Peyer's patch (tissue), 4 donors: ENCODE measurements at places on chromosomes 5 and 9. TPM values are rescaled to one million over a fixed set of nuclear protein-coding genes. Genes with fewer than 3 reads are reported as not detected.

Gene CCDC192
- not detected for total RNA-seq

Gene ZCCHC9
- 32.6 TPM for total RNA-seq

Gene KIAA0825
- 4.1 TPM for total RNA-seq

Gene TRIM36
- total RNA-seq = 69.0 TPM

Gene WDR31
- not detected for total RNA-seq

GRCh38 chr9:14941501-14942405 is 31.5 kb upstream of the FREM1 start:
- no peak for DNase-seq

GRCh38 chr5:121489972-121490371 is 361.7 kb upstream of the FTMT start:
- no peak for DNase-seq

- peak; percentile 61 for DNase-seq
Observed at GRCh38 chr5:6837519-6838110, 124.4 kb downstream of the TENT4A start.

DNA sequence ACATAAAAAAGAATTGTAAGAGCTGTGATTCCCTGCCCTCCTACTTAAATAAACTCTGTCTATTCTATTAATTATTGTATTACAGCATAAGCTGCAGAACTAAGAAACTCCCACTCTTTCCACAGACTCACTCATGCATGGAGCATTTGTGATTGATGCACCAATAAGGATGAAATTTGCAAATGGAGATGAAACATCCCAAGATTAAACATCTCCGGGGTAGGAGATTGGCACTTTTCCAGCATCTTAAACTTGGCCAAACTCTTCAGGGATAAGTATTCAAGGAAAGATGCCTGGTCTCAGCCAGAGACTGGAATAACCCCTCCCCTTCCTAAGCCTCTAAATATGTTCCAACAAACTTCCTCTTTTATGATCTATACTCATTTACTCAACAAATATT is 472.0 kb downstream of the ACTL7B start:
- no peak for DNase-seq

GRCh38 chr9:97735070-97735600 is 38.0 kb upstream of the XPA start:
- DNase-seq = no peak

GRCh38 chr9:19924080-19924479 is 135.2 kb upstream of the SLC24A2 start:
- DNase-seq = no peak

GRCh38 chr5:124748687-124749594 is 2.5 kb upstream of the ZNF608 start:
- DNase-seq = peak; percentile 81

DNA sequence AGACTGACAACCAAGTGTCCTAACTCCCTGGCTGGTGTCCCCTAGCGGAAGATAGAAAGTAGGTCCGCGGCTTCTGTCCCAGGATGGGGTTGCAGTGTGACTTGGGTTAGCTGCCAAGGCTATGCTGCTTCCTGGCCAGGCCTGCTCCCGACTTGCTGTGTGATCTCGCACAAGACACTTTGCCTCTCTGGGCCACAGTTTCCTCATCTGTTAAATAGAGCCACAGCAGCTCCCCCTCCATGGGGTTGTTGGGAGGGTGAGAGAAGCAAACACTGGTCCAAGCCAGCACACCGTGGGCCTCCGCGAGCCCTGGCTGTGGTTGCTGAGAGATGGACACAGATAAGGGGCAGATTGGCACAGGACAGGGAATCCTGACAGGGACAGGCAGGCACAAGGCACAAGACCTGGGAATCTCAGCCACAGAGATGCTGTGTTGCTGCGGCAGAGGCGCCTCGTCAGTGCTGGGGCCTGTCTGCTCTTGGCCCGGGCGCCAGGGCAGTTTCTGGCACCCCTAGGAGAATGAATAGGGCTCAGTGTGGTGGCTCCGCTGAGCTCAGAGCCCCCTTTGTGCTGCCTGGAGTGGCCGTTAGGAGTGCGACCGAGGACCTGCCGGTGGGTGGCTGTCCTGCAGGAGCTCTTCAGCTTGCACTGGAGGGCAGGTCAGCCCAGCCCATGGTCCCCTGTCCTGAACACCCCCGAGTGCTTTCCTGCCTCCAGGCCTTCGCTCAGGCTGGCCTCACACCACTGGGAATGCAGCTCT is 1.8 kb upstream of the SH2D3C start:
- no peak for DNase-seq

DNA sequence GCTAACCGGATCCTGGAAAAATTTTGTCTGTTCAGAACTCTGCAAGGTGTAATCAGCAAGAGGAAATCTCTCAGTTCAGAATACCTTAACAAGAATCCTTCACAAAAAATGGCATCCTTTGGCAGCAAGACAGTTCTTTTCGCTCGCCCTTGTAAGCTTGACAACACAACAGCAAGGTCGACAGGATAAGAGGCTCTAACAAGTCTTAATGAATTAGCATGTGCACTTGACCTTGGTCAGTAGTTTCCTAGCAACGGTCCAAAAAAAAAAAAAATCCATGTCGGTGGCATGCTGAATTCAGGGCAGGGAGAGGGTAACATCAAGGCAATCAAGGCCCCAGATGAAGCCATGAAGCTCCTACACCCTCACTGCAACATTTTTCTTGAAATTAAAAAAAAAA is 172.8 kb downstream of the APBA1 start:
- no peak for DNase-seq

GRCh38 chr9:123338710-123339665 is 17.0 kb upstream of the CRB2 start:
- peak; percentile 90 for DNase-seq

- no peak for DNase-seq
Observed at GRCh38 chr5:53543401-53543800, 17.0 kb upstream of the NDUFS4 start.

DNA sequence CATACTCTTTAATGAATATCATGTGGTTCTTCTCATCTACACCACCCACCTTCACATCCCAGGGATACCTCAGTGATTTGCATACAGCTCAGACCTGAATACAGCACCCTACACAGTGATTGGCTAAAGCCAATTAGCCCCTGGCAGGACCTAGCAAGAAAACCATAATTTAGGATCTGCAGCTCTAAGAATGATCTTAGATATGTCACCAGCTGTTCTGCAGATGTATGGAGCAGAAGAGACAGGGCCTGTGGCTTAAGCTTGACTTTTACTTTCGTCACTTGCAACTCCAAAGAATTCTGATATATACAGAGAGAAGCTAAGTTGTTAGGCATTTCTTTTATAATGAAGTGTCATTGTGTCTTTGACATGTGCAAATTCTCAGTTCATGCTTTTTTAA is 483.2 kb upstream of the C9orf72 start:
- no peak for DNase-seq

DNA sequence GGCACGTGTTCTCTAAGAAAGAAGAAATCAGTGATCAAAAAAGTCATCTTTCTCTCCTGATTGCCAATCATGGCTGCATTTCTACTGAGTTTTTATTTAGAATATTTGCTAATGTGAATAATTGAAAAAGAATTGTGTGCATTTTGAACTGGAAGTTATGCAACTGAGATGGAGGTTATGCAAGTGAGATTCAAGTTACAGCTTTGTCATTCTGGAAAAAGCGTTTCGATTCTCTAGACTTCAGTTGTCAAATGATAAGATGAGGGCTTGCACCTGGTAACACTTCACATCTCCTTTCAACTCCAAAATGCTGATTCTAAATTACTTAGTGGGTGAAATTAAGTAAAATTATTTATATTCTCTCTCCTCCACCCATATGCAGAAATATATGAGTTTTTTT is 36.4 kb downstream of the C6 start:
- DNase-seq = no peak

GRCh38 chr9:86460216-86461002 is 106.2 kb upstream of the TUT7 start:
- no peak for DNase-seq

GRCh38 chr9:33818847-33819500 is 2.0 kb downstream of the UBE2R2 start:
- DNase-seq = no peak

- DNase-seq = no peak
Observed at GRCh38 chr9:95533996-95534680, 17.4 kb upstream of the PTCH1 start.
